Dorsolateral prefrontal cortex (tissue), 122 donors: ENCODE measurements at places on chromosomes 13 and 19. TPM values are rescaled to one million over a fixed set of nuclear protein-coding genes. Genes with fewer than 3 reads are reported as not detected.

TNNT1 gene
- total RNA-seq = 1.3 TPM

TNNI3 gene
- not detected for total RNA-seq

ANGPTL8 gene
- not detected for total RNA-seq

PSMD8 gene
- total RNA-seq = 153 TPM

ZNF738 gene
- 9.3 TPM for total RNA-seq

SULT2A1 gene
- not detected for total RNA-seq

CDX2 gene
- not detected for total RNA-seq

KRTDAP gene
- total RNA-seq = not detected

DCT gene
- 4.0 TPM for total RNA-seq

GRCh38 chr13:112438094-112438493 is 61.9 kb downstream of the SPACA7 start:
- no peak for DNase-seq

GRCh38 chr19:41696402-41697197 is 8.5 kb upstream of the CEACAM7 start:
- DNase-seq = no peak

GRCh38 chr19:12885749-12886650 is 1.0 kb downstream of the KLF1 start:
- no peak for DNase-seq

GRCh38 chr19:1069009-1069779 is 2.2 kb downstream of the ARHGAP45 start:
- no peak for DNase-seq

GRCh38 chr19:44111910-44112463 is 1.2 kb upstream of the ZNF225 start:
- DNase-seq = no peak

- no peak for DNase-seq
Observed at GRCh38 chr13:65638572-65639168, 1591.5 kb downstream of the PCDH9 start.

DNA sequence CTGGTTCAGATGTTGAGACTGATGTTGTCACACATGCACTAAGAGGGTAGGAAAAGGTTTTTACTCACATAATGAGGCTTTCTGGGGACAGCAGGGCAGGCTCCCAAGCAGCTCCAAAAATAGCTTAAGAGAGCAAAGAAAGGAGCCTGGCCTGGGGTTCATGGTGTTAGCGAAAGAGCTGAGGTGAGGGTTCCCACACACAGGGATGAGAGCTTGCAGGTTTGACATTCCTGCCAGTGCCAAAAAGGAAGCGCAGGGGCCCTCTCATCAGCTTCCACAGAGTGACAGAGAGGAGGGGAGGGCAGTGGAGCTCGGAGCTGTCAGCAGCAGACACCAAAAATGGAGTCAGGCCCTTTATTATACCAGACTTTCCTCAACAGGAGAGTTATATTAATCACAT is 65.5 kb upstream of the FAM216B start:
- no peak for DNase-seq

- DNase-seq = no peak
Observed at GRCh38 chr13:104253063-104253680, 1187.0 kb upstream of the SLC10A2 start.

GRCh38 chr19:58558066-58558622 is at the start of gene UBE2M:
Gene UBE2M, minus strand, starts transcription at chr19:58558611. Its CDS starts 230 bp downstream, at chr19:58558381.
- peak; percentile 21 for DNase-seq

GRCh38 chr13:32115066-32115465 is 83.5 kb downstream of the FRY start:
- no peak for DNase-seq

DNA sequence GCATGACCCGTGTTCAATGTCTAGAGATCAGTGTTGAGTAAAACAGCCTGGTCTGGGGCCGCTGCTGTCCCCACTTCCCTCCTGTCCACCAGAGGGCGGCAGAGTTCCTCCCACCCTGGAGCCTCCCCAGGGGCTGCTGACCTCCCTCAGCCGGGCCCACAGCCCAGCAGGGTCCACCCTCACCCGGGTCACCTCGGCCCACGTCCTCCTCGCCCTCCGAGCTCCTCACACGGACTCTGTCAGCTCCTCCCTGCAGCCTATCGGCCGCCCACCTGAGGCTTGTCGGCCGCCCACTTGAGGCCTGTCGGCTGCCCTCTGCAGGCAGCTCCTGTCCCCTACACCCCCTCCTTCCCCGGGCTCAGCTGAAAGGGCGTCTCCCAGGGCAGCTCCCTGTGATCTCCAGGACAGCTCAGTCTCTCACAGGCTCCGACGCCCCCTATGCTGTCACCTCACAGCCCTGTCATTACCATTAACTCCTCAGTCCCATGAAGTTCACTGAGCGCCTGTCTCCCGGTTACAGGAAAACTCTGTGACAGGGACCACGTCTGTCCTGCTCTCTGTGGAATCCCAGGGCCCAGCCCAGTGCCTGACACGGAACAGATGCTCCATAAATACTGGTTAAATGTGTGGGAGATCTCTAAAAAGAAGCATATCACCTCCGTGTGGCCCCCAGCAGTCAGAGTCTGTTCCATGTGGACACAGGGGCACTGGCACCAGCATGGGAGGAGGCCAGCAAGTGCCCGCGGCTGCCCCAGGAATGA is 1.5 kb upstream of the CEACAM5 start:
- no peak for DNase-seq

DNA sequence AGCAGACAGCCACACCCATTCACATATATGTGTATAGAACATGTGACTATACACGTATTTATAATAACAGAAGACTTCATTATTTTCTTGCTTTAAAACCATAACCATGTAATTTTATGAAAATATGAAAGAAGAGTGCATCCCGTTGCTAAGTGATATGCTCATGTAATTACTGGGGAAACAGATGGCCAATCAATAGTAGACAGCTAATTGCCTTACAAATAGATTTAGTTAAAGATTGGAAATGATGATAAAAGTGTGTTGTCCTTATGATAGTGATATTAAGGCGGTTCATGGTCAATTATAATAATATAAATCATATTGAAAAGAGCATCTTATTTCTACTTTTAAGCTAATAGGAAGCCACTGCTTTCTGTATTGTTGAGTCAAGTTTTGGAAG is 95.9 kb downstream of the RFC3 start:
- DNase-seq = no peak

- DNase-seq = no peak
Observed at GRCh38 chr13:95258619-95259194, 42.5 kb downstream of the ABCC4 start.
